Tibial nerve (tissue), 4 donors: ENCODE measurements at places on chromosomes 3 and 15.

DNA sequence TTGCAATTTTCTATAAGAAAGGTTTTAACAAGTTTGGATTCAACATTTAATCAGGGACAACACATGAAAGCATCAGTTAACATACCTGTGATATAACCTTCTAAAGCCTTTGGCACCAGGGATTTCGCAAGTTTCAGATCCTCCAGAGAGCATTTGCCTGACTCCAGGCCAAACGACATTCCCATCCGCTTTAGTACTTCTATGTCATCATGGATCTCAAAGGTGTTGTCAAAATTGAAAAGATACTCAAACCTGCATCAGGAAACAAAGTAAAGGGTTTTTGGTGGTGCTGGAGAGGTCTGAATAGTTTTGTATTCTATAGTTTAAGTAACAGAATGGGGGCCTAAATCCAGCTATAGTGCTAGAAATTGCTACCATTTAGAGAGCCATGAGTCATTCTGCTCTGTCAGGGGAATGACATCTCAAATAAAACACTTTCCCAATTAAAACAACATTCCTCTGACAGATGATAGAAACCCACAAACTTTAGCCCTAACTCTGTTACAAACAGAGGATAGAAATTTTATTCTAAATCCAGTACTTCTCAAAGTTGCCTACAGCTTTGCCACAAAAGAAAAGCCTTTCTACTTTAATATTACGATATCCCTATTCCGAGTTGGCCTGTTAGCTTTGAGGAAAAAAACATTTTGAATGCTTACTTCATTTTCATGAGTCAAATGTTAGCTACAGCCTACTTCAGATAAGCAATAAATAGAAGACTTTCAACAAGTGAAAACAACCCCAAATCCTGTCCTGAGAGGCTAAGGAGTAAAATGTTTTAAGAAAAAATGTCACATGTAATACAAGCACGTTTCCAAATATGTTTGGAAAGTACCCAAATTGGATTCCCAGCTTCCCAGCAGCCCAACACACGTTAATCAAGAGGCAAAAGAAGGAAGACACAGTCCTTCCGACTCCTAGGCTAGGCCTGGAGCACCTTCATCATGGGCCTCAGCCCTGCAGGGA lies 83.4 kb downstream of the ATP1B3 start:
- DNase-seq: no peak

GRCh38 chr3:195889870-195890295 lies 18.5 kb downstream of the TNK2 start:
- no peak for DNase-seq

GRCh38 chr15:61824291-61824690 lies 236.0 kb downstream of the VPS13C start:
- DNase-seq: no peak

- DNase-seq: no peak
Observed at GRCh38 chr3:38565339-38566214, 69.4 kb downstream of the EXOG start.

DNA sequence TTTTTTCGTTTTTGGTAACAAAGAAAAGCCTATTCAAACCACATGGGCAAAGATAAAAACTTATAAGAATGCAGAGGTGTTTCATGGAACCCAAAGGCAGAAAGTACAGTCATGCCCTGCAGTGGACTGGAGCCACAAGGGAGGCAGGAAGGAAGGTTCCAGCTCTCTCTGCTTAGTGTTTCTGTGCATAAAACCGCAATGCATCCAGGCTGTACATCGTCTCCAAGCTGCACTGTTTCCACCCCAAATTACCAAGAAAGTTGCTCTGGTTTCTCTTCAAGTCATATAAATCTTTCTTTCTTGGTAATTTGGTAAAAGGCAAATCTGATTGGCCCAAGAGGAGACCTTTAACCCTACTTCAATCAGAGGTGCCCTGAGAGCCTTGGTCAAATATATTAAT lies 15.8 kb downstream of the TRAT1 start:
- no peak for DNase-seq

DNA sequence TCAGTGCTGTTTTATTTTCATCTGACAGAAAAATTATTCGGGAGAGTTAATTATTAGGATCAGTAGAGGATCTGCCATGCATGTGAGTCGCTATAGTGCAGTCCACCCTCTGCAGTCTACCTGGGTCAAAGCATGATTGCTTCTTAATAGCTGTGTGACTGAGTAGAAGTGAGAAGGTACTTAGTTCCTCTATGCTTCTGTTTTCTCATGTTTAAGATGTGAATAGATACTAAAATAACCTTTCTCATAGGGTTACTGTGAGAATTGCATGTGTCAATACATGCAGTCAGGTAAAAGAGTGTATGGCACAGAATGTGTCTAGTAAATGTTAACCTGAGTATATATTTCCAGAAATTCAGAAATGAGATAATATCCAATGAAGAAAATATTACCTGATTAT lies 435.7 kb downstream of the NAALADL2 start:
- DNase-seq: no peak
